Airway epithelial cell (primary cell): ENCODE measurements at places on chromosomes 5 and 9. TPM values are rescaled to one million over a fixed set of nuclear protein-coding genes. Genes with fewer than 3 reads are reported as not detected.

Gene HAVCR1
- not detected in 2 replicates for total RNA-seq

Gene CXCL14
- total RNA-seq, result 7.1 and 8.5 TPM in 2 replicates

Gene PLAC8L1
- not detected in 2 replicates for total RNA-seq

Gene SPINK7
- 4.2 and 14.1 TPM in 2 replicates for total RNA-seq

Gene SURF4
- 148 and 215 TPM in 2 replicates for total RNA-seq

Gene CHSY3
- 0.56 and 0.65 TPM in 2 replicates for total RNA-seq

Gene CCNH
- total RNA-seq, result 54.7 and 66.1 TPM in 2 replicates

Gene PCDHGC4
- 0.05 and 0.21 TPM in 2 replicates for total RNA-seq

Gene IFNB1
- not detected in 2 replicates for total RNA-seq

Gene CAMK4
- total RNA-seq, result 1.6 and 3.0 TPM in 2 replicates

Gene PTPRD
- 0.23 and 0.28 TPM in 2 replicates for total RNA-seq

Gene PDGFRB
- total RNA-seq, result 3.9 and 4.9 TPM in 2 replicates

Gene HSD17B3
- 0.93 and 1.6 TPM in 2 replicates for total RNA-seq

Gene F12
- total RNA-seq, result 14.4 and 19.6 TPM in 2 replicates

Gene GRIN3A
- total RNA-seq, result not detected in 2 replicates

Gene SLC1A3
- total RNA-seq, result 2.7 and 12.1 TPM in 2 replicates

Gene TMC1
- total RNA-seq, result 0.14 TPM in 1 of 2 replicates, not detected in the other

Gene ASPN
- not detected in 2 replicates for total RNA-seq

Gene DMRT3
- not detected in 2 replicates for total RNA-seq

Gene TMEM250
- total RNA-seq, result 58.1 and 58.7 TPM in 2 replicates

Gene AP3B1
- 39.4 and 40.2 TPM in 2 replicates for total RNA-seq

Gene PCDHB8
- total RNA-seq, result 0.07 TPM in 1 of 2 replicates, not detected in the other

Gene PCDHGC3
- 21.0 and 27.2 TPM in 2 replicates for total RNA-seq

Gene HAVCR2
- not detected in 2 replicates for total RNA-seq

Gene SMAD5
- total RNA-seq, result 42.6 and 60.7 TPM in 2 replicates

Gene TEX48
- not detected in 2 replicates for total RNA-seq

Gene VCAN
- 52.4 and 81.1 TPM in 2 replicates for total RNA-seq

Gene RGP1
- total RNA-seq, result 14.4 and 17.4 TPM in 2 replicates

Gene ADGRD2
- not detected in 2 replicates for total RNA-seq

Gene SLC46A2
- not detected in 2 replicates for total RNA-seq

Gene CCDC112
- total RNA-seq, result 1.9 and 4.3 TPM in 2 replicates

Gene SHISAL2B
- not detected in 2 replicates for total RNA-seq

Gene ANKRD31
- 0.09 and 0.21 TPM in 2 replicates for total RNA-seq

Gene QRFP
- total RNA-seq, result not detected in 2 replicates

Gene FGF10
- not detected in 2 replicates for total RNA-seq

Gene SKP2
- total RNA-seq, result 51.1 and 56.2 TPM in 2 replicates

Gene RGS7BP
- 0.19 TPM in 1 of 2 replicates, not detected in the other for total RNA-seq

Gene MTRR
- 20.2 and 21.8 TPM in 2 replicates for total RNA-seq
